ENCODE measurements at places on chromosomes 11 and 22.

DNA sequence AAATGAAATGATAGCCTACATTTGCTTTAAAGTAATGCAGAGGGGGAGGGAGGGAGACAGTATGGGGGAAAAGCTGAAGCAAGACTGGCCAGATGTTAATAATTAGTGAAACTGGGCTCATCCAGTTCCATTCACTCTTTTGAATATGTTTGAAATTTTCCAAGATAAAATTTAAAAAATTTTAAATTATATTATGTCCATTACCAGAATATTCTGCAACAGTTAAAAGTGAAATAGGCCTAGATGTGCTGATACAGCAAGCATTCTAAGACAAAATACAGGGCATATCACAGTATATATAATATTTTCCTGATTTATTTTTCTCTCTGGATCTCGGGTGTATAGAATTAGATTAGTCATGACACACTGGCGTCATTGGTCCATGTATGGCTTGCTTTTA, 13.6 kb upstream of the ZNRF3 start:
- no peak for DNase-seq

- DNase-seq = peak; percentile 78
These were observed 20.8 kb upstream of the TXNRD2 start for GRCh38 chr22:19962246-19962908.

DNA sequence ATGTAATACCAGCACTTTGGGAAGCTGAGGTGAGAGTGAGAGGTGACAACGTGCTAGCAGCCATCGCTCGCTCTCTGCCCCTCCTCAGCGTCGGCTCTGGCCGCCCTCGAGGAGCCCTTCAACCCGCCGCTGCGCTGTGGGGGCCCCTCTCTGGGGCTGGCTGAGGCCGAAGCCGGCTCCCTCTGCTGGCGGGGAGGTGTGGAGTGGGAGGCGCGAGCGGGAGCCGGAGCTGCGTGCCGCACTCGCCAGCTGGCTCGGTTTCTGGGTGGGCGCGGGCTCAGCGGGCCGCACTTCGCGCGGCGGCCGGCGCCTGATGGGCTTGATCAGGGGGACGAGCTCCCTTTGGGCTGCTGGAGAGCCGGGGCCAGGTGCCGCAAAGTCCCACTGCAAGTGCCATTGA, 98.9 kb upstream of the UBASH3B start:
- DNase-seq = peak; percentile 11

DNA sequence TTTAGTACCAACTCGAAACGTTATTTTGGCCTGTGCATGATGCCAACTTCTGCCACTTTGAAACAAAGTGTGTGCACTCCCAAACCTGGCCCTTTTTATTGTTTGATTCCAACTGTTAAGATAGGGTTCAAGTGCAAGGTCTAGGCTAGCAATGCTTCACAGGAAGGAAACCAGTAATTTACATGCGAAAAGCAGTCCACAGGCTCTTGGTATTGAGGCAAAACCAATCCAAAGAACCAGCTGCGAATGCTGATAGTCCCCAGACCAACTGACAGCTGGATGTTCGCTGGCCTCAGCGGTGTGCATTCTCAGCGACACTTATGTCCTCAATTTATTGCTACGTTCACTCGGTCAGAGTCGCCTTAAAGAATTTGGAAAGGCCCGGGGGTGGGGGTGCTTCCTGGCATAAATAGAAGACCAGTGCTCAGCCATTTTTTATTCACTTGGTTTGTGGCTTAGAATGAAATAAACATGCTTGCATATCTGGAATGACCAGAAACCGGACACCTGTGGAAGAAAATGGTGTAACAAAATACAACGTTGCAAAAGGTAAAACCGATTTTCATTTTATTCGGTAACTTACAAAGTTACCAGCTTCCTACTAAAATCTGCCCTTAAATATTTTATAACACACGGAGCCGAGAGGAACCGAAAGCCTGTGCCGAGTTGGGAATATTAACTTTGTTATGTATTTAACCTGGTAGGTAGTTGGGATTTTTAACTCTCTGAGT, 1.6 kb downstream of the CPT1A start:
- DNase-seq = no peak

- no peak for DNase-seq
These were observed 5.6 kb upstream of the CARNS1 start for GRCh38 chr11:67409781-67410368.

DNA sequence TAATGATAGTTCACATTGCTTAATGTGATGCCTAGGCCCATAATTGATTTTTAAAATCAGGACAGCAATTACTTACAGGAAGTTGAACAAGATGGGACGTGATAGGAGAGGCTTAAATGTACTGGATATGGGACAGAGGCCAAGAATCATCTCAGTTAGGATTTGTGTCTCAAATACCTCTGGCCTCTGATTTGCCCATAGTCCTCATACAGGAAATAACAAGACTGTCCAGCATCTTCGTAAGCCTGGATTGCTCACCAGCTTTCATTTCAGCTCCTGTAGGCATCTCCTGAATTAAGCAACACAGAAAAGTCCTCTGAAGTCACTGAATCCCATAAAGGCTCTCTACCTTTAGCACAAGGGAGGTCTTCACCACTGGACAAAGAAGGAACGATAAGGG, at the start of gene MRGPRX3:
Gene MRGPRX3, plus strand, starts transcription at position 231 of the 400 bp plus-strand sequence. CDS start 4,632 bp downstream, outside the sequence.
- no peak for DNase-seq

DNA sequence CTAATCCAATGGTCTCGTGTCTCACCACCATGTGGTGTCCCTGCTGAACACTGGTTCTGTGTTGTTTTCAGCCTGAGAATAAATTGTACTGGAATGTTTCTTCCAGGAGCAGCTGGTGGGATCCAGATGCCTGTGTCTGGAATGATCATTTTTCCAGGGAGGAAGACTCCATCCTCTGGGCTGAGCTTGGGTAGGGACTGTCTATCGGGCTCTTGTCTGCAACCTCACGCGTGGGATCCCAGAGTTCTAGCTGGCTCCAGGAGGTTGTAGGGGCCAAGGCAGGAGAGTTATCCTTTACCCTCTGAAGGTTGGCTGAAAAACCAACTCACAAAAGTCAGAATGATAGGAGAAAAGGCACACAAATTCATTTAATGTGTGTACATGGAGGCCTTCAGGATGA, 144.1 kb upstream of the B3GAT1 start:
- DNase-seq = no peak

DNA sequence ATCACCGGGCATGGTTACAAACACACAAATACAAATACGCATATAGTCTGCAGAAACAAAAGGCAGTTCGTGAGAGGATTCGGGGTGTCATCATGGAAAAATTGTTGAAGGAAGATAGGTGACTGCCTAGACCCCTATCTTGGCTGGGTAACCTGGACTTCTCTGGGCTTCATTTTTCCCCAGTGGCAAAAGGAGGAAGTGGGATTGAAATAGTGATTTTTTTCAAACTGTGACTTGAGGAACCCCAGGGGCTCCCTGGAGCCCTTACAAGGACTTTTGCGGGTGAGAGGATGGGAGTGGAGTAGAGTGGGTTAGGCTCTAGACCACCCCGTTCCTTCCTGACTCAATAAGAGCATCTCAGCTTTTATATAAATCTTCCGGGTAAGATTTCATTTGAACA, 1.0 kb upstream of the ELF5 start:
- DNase-seq = no peak

- DNase-seq = no peak
These were observed 56.0 kb downstream of the GLYATL2 start for GRCh38 chr11:58788355-58789023.

- DNase-seq = no peak
These were observed 1.1 kb upstream of the C11orf65 start for GRCh38 chr11:108468478-108468864.

DNA sequence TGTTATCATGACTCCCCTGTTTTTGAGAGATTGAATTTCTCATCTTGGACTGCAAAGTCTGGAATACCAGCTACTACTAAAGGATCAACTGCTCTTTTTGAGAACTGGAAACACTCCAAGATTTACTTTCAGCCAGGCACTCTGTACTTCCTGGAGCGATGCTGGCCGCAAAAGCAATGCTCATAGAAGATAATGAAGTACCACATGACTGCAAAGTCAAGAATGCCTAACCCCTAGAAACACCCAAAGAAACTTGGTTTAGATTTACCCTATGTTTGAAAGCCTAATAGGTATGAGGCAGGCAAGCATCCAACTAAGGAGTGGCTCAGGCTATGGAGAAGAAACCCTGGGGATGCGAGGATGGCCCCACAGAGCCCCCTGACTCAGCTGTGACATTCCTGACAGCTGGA, 47.7 kb upstream of the ARHGAP20 start:
- DNase-seq = no peak

- DNase-seq = no peak
These were observed 7.2 kb downstream of the ELFN2 start for GRCh38 chr22:37419969-37420685.

- no peak for DNase-seq
These were observed 32.3 kb upstream of the SORL1 start for GRCh38 chr11:121419836-121420235.

DNA sequence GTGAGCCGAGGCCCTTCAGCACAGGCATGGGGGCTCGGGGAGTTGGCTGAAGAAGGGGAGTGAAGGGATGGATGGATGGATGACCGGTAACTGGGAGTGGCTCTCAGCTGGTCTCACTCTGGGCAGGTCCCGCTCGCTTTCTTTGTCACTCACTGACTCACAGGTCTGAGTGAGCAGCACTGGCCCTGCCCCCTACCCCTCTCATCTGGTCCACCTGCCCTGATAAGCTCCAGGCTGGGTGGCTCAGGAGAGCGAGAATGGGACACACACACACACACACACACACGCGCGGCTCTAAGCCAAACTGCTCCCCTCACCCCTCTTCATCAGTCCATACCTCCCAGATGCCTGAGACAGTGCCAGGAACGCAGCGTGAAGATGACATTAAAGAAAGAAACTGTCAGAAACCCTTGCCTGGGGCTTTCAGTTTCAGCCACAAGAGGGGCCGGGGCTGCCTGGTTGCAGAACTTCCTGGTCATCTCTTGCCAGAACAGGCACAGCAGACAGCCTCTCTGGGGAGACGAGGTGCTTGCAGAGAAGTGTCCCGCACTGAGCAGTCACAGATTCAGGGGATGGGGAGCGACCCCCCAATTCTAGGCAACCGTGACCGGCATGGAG, 16.5 kb upstream of the SHISAL1 start:
- no peak for DNase-seq

DNA sequence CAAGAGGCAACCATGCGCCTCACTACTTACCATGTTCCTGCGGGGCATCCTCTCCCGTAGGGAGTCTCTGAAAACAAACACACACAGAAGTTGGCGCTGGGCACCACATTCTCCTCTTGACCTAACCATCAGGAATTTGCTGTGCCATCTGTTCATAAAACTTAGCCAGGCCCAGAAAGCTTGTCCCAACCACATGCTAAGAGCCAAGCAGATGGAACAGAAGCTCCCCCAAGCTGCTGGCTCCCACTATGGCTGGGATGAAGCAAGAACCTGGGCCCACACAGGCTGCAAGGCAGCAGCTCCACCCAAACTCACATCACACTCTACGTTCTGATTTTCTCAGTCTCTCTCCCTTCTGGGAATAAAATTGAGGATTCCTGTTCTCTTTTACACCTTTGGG, 17.4 kb downstream of the HPS4 start:
- peak; percentile 89 for DNase-seq

- no peak for DNase-seq
These were observed 134.6 kb downstream of the RRAS2 start for GRCh38 chr11:14224395-14224794.

DNA sequence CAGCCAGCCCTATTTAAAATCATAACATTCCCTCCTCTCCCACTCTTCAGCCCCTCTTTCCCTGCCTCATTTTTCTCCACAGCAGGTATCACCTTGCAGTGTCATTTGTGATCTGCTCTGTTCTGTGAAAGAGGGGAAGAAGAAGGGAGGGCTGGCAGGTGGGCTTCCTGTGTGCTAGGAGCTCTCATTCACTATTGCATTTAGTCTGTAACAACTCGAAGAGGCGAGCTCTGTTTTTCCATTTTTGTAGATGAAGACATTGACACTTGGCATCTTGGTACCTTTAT, 52.1 kb upstream of the CRYBB3 start:
- DNase-seq = no peak

GRCh38 chr11:104594228-104594958, 303.9 kb downstream of the CASP12 start:
- DNase-seq = no peak

DNA sequence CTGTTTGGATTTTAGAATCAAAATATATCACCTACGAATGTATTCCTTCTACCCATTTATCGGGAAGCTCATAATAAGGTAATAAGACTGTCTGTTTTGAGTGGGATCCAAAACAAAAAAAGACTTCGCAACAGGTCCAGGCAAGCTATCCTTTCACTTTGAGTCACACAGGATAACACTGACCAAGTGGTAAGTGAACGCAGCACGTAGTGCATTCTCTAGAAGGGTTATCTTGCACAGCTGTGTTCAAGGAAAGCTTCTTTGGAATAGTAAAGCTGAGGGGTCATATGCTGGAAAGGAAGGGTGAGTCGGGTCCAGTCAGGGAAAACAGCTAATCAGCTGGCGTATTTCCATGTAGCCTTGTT, 22.3 kb upstream of the NRGN start:
- DNase-seq = no peak

- no peak for DNase-seq
These were observed 626.8 kb downstream of the TBC1D22A start for GRCh38 chr22:47389201-47389600.

- DNase-seq = no peak
These were observed 159.2 kb downstream of the MSANTD4 start for GRCh38 chr11:105862736-105863367.

DNA sequence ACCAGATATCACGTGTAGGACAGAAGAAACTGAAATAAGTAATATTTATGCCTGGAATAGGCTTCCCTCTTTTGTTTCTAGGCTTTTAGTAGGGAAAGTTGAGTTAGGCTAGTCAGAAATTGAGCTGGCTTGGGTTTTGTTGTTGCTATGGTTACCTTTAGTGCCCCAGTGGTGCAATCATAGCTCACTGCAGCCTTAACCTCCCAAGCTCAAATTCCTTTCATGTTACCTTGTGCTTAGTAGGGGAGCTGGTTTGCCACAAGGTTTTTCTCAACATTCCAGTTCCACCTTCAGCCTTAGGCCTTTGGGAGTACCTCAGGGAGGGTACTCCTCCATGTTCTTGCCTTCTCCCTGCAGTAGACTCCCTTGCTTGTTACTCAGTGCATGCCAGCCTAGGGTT, 69.1 kb upstream of the SUSD2 start:
- no peak for DNase-seq

GRCh38 chr11:75333807-75334140, 17.7 kb downstream of the ARRB1 start:
- no peak for DNase-seq

Data from NCI-H2171 (cell line).